Effector memory CD4-positive, alpha-beta T cell (primary cell): ENCODE measurements at places on chromosomes 7 and 10.

DNA sequence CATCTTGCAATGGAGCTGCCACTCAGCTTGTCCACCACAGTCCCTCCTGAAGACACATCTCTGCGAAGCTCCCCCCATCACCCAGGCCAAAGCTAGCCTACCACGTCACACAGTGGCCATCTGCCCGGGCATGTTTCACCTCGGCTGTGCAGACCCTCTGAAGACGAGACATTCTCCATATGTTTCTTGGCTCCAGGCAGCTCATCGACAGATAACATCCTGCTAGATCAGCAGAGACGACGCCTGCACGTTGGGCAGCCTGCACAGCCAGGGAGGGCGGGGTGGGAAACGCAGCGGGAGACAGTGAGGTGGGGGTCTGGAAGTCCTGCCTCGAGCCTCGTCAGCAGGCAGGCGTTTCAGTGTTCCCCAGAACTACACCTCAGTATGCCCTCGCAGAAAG, 53.0 kb downstream of the PTPRN2 start:
- DNase-seq, result no peak

DNA sequence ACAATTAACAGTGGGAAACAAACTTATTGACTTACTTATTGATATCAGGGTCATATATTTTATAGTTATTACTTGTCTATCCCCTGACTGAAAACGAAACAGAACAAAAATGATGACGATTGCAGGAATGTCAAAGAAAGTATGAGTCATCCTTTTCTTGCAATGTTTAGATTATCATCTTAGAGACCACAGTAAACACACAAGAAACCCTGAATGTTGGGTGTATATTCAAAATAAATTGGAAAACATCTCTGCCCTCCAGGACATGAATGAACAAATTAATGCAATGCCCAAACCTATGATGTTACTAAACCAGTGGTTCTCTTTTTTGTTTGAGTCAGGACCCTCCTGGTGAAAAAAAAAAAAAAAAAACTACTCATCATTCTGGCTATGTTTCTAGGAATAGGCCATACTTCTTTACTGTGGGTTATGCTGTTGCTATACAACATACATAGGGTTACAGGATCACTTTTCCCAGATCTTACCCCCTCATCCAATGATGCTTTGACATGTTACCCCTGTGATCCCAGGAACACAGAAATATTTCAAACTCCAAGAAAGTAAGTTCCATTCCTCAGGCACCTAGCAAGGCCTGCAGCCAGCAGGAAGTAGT, 623.4 kb upstream of the IGFBP3 start:
- DNase-seq, result no peak

DNA sequence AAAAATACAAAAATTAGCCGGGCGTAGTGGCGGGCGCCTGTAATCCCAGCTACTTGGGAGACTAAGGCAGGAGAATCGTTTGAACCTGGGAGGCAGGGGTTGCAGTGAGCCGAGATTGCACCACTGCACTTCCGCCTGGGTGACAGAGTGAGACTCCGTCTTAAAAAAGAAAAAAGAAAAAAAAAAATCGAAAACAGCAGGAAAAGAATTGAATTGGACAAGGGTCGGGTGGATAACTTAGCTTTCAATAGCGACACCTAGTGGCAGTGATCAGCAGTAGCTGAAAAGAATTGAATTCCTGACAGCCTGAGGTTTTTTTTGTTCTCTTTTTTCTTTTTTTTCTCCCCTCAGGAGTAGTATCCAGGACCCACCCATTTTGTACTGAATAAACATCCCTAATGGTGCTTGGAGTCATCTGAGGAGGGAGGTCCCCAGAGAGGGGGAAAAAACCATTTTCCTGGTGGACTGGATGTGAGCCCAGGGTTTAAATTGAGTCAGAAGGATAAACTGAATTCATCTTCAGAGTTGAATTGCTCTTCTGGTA, 55.1 kb downstream of the CYCS start:
- DNase-seq, result no peak

- DNase-seq, result no peak
Observed at GRCh38 chr10:22053048-22053447, 49.5 kb upstream of the DNAJC1 start.

- DNase-seq, result no peak
Observed at GRCh38 chr7:17986851-17987250, 40.8 kb downstream of the PRPS1L1 start.

GRCh38 chr7:19089378-19089777, 28.1 kb downstream of the TWIST1 start:
- no peak for DNase-seq

DNA sequence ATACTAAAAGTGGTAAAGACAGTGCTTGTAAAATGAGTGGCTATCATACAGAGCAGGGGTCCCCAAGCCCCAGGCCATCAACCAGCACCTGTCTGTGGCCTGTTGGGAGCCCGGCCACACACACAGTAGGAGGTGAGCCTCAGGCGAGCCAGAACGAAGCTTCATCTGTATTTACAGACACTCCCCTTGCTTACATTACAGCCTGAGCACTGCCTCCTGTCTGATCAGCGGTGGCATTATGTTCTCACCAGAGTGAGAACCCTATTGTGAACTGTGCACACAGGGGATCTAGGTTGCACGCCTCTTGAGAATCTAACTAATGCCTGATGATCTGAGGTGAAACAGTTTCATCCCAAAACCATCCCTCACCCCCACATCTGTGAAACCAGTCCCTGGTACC, 58.7 kb downstream of the ITGA8 start:
- no peak for DNase-seq

DNA sequence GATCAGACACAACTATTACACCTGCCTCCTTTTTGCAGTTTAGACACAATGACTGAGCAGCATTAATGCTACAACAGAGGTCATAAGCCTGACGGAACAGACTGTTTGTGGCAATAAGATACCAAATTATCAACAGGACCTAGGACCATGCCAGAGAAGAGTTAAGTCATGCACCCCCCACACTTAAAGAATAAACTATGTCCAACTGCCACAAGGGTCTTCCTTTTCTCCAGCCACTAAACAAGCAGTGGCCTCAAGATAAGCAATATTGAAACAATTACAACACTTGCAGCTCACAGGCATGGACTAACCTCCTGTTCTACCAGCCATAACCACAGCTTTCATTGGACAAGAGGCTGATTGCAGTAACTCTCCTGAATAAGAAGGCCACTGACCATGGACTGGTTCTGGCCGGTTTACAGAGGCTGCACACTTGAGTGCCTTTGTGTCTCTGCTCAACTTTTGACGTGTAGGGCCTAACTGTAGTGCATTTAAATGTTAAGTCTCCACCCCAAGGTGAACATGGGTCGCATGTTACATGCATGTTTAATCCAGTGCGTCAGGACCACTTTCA, 104.4 kb downstream of the STRA8 start:
- DNase-seq, result no peak

- no peak for DNase-seq
Observed at GRCh38 chr10:76885816-76886215, 751.8 kb downstream of the KCNMA1 start.

DNA sequence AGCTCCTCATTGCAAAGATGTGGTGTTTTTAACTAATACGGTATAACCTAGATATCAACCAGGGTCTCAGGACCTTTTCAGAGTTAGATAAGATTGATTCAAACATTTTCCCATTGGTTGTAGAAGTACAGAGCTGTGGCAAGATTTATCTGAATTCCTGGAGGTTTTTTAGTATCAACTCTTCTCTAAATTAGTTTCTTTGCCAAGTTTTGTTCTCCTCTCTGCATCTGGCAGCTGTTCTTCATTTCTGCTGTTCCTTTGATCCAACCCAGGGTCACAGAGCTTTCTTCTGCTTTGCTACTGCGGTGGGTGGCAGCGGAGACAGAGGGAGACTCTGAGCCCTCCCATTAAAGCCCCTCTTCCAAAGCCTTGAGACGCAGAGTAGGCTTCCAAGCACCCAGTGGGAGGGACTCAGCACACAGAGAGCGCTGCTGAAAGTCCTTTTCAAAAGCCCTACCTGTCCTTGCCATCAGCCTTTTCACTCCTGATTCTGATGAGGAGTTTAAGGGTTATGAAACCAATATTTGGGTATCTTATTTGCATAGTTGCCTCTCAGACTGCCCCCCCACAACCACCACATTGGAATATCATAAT, 146.3 kb upstream of the EEPD1 start:
- DNase-seq, result no peak

DNA sequence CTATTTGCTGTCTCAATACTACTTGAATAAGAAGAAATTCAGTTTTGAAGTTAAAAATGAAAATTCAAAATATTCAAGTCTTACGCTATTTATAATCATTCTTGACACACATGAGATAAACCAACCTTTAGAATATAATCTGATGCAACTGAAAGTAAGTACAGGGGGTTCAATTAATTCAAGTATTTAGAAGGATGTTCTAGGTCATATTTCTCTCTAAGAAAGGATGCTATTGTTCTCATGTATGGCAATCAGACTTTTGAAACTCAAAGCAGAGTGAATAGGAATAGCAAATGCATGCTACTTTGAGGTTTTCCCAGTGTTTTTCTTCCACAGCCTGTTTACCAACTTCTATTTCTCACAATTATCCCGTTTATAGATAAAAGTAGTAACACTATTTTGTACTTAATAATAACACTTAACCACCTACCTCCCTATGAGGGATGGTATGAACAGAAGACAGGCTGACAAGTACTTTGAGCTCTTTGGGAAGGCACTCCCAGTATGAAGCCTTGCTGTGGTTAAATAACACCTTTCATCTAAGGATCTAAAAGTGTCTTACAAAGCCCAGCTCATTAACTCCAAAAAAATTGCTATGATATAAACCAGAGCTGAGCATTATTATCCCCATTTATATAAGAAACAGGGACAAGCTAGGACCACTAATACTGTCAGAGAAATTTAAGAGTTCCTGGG, 18.0 kb upstream of the SPOCK2 start:
- no peak for DNase-seq

- no peak for DNase-seq
Observed at GRCh38 chr7:29484280-29484679, 79.4 kb upstream of the PRR15 start.

DNA sequence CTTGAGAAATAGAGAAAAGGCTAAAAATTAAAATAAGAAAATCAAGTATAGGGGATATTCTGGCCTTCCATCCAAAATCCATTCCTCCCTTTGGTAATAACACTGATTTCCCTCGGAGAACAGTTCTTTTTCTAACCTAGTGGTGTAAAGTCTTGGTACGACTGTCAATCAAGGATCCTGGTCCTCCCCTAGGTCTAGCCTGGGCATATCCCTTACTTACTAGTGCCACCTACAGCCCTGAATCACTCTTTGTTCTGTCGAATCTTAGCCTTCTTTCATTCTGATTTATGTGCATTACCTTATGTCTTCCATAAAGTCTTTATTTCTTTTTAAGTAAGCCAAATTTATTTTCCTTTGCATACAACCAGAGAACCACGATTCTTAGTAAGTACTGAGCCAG, 298.7 kb upstream of the LRRTM3 start:
- DNase-seq, result no peak

GRCh38 chr10:49299816-49300139, 808 bp downstream of the C10orf71 start:
- no peak for DNase-seq

DNA sequence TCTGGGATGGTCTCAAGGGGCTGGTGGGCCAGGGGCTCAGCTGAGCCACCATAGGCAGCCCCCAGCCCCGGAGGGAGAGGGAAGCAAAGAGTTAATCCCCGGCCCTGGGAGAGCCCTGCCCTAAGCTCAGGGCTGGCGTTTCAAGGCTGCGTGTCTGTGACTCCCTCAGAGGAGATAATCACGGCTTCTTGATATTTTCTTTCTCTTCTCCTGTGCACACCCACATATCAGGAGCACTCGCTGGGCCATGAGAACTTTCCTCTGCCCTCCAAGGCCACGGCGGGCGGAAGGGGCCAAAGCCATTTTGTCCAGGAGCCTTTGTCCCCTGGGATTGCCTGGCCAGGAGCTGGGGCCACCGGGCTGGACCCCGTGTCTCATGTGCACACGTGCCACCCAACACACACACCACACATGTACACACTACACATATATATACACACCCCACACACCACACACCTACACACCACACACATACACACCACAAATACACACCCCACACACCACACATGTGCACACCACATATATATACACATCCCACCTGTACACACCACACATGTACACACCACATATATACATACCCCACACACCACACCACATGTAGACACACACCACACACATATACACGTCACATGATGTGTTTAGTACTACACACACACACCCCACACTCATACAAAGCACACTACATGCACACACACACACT, 16.9 kb downstream of the VENTX start:
- DNase-seq, result no peak

- no peak for DNase-seq
Observed at GRCh38 chr7:33509206-33509605, 379.8 kb downstream of the BBS9 start.

DNA sequence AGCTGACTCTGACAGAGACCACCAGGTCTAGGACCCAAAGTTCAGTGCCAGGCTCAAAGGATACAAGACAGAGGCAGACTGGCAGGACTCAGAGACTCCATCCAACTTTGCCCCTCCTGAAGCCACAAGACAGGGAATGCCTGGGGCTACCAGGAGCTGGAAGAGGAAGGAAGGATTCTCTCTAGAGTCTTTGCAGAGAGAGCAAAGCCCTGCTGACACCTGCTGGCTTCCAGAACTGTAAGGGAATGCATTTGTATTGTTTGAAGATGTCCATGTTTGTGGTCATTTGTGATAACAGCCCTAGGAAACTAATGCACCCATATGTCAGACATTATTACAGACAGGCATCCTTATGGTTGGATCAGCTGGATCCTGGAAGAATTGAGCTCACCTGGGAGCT, 132.3 kb upstream of the C7orf33 start:
- no peak for DNase-seq

- DNase-seq, result no peak
Observed at GRCh38 chr7:90173127-90173844, 19.0 kb downstream of the STEAP1 start.

- DNase-seq, result no peak
Observed at GRCh38 chr7:47183862-47184590, 397.9 kb downstream of the TNS3 start.

GRCh38 chr7:129969881-129970446, 17.2 kb upstream of the UBE2H start:
- no peak for DNase-seq

GRCh38 chr7:26007510-26007909, 144.5 kb upstream of the NFE2L3 start:
- DNase-seq, result no peak

GRCh38 chr10:132133005-132133404, 53.7 kb upstream of the DPYSL4 start:
- DNase-seq, result no peak

DNA sequence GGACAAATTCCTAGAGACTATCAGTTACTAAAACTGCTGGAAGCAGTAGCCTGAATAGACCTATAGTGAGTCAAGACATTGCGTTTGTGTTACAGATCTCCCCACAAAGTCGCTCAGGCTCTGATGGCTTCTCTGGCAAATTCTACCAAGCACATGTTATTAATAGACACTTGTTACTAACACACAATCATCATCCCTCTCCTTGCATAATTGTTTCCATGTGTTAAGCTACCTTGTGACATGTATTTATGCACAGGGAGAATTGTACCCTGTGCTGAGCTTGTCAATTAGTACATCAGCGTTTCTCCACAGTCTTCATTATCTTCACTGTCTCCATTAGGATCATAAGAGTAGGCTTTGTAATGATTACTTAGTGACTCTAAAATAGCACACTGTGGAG, 31.2 kb downstream of the DYNC2I1 start:
- DNase-seq, result no peak
